H9 (cell line): ENCODE measurements at places on chromosomes 12 and 14.

GRCh38 chr12:75819512-75819911 is 212.1 kb downstream of the PHLDA1 start:
- DNase-seq = no peak
- no peaks in the 10 kb centered on the region for H3K27me3 ChIP-seq
- H3K4me3 ChIP-seq = no peak overlapping the region
- peaks cover 11% of the 10 kb centered on the region; the same call in 1 of the 2 replicates for H3K4me1 ChIP-seq
- H3K36me3 ChIP-seq = no peaks in the 10 kb centered on the region; the same call in 2 of the 3 replicates
- H3K27ac ChIP-seq = no peak overlapping the region

GRCh38 chr12:19010087-19010486 is 119.4 kb upstream of the PLEKHA5 start:
- no peaks in the 10 kb centered on the region for H3K36me3 ChIP-seq
- DNase-seq = no peak
- H3K4me1 ChIP-seq = peaks cover 6% of the 10 kb centered on the region; the same call in 1 of the 2 replicates
- no peak overlapping the region for H3K27ac ChIP-seq
- no peaks in the 10 kb centered on the region for H3K27me3 ChIP-seq
- H3K4me3 ChIP-seq = no peak overlapping the region

DNA sequence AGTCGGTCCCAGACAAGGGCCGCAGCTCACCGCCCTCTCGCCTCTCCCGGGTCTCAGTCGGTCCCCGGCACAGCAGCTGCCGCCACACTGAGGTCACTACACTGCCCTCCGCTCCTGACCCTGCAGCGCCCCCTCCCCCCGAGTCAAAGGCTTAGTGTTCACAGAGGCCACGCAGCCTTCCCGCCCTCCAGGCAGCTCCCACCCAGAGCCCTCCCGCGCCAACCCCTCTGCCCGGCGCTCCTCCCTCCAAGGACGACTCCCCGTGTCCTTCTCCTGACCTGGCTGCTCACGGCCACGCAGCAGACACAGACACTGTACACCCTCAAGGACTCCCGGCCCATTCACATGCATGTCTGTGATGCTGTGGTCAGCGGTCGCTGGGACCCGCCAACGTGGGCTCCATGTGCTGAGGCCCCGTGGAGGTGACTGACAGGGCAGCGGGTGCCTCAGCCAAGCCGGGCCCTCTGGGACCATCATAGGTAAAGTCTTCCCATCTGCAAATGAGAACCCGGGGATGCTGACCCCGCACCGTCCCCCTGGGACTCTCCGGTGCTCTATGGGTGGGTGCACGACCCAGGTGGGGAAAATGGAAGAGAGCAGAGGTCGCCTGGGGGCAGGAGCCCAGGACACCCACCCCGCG is 16.3 kb upstream of the GALNT9 start:
- no peak for DNase-seq
- no peaks in the 10 kb centered on the region for H3K36me3 ChIP-seq
- H3K4me1 ChIP-seq = no peaks in the 10 kb centered on the region

DNA sequence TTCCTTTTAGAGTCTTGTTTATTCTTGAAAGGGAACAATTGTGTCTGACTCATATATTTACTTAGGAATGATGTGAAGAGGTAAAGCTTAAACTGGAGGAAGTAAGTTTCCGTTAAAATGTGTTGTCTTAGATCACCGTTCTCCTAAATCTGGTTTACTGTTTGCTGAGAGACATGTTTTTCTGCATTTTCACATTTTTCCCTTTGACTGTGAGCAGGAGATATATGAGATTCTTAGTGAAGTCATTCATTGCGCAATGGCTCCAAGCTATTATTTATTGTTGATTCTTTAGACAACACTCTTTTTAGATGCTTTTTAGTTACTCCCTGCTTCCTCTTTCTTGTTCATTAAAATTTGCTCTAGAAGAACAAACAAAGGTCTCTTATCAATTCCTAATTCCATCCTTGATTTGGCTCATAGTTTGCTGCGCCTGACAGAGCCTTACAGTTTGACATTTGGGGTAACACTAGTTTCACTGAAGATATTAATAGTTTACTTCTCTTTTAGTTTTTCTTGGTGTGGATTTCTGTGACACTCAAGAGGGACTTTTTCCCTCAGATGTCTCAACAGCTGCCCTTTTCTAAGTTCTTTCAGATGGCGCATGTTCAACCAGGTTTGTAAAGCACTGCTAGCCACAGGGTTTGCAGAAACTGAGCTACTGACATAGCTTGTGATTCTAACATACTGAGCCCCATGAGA is 11.4 kb downstream of the CLECL1 start:
- no peaks in the 10 kb centered on the region for H3K36me3 ChIP-seq
- H3K4me3 ChIP-seq = no peak overlapping the region
- H3K4me1 ChIP-seq = no peaks in the 10 kb centered on the region
- no peaks in the 10 kb centered on the region for H3K27me3 ChIP-seq
- no peak for DNase-seq
- no peak overlapping the region for H3K27ac ChIP-seq

DNA sequence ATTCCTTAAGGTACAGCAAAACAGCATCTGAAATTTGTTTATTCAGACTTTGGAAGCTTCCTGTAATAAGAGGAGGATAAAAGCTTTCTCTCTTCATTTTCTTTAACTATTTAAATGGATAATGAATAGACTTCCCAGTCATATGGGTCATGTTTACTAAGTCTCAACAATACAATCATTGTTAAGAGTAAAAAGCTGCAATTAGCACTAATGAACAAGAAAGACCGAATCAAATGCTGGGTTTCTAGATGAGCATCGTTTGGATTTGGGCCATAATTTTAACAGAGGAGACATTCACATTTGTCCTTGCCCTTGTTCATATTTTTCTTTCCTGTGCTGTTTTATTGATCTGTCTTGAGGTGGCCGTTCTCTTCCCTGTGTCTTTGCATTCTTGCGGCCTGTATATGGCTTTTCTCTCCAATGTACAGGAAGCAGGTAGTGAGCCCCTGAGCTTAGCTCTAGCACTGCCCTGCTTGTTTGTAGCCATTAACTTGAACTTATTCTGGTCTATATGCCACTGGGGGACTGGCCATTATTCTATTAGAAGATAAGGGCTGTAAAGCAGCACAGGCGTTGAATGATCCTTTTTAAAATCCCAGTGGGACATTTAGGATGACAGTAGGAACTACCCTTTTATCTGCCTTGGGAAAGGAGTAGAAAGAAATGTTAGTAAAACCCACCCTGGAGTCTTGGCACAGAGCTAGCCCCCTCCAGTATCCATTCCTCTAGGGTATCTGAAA is 34.6 kb downstream of the ABHD12B start:
- no peak for DNase-seq
- H3K36me3 ChIP-seq = peaks cover 57% of the 10 kb centered on the region
- H3K27me3 ChIP-seq = no peaks in the 10 kb centered on the region
- H3K27ac ChIP-seq = no peak overlapping the region
- H3K4me1 ChIP-seq = peaks cover 8% of the 10 kb centered on the region; the same call in 1 of the 2 replicates

GRCh38 chr12:75443709-75444108 is 36.8 kb upstream of the GLIPR1 start:
- H3K4me3 ChIP-seq = no peak overlapping the region
- no peak overlapping the region for H3K27ac ChIP-seq
- DNase-seq = no peak
- no peaks in the 10 kb centered on the region for H3K27me3 ChIP-seq
- H3K4me1 ChIP-seq = no peaks in the 10 kb centered on the region
- peaks cover 17% of the 10 kb centered on the region for H3K36me3 ChIP-seq

- no peak overlapping the region for H3K27ac ChIP-seq
- H3K4me3 ChIP-seq = no peak overlapping the region
- peak; percentile 17 for DNase-seq
- peaks cover 35% of the 10 kb centered on the region for H3K27me3 ChIP-seq
- H3K4me1 ChIP-seq = no peaks in the 10 kb centered on the region
Observed at GRCh38 chr12:1533205-1533601, 61.2 kb downstream of the FBXL14 start.

DNA sequence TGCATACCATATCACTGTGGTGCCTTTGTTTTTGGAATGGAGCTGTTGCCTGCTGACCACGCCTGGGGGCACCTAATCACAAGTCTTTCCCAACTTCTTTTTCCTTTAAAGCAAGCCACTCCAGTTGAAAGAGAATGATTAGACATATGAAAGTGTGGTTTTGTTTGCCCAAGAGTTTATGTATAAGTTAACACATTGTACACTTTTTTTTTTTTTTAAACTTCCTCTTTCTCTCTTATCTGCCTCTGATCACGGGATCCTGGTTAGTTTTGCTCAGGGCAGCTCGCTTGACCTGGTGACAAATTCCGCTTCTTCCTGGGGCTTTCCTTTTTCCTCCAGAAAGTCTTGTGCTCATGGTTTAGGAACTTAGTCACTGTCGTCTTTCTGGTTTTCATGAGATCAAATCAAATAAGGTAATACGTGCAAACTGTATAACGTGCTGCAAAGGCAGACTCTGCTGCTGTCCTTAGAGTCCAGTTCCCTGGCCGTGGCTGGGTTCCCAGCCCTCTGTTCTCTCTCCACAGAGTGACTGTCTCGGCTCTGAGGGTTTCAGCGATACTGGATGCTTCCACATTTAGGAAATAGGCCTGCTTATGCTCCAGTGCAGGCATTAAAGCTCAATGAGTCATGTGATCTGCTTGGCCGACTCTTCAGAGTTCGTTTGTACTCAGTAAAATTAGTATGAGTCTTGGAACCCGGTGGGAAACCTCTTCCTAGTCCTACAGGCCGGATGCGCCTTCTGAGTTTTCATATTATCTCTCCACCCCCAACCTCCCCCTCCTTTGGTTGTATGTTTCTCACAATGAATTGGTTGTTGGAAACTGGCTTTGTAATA is 15.2 kb downstream of the RASSF3 start:
- no peaks in the 10 kb centered on the region for H3K27me3 ChIP-seq
- H3K36me3 ChIP-seq = peaks cover 2% of the 10 kb centered on the region
- no peak for DNase-seq
- H3K4me1 ChIP-seq = peaks cover 3% of the 10 kb centered on the region; the same call in 1 of the 2 replicates
- no peak overlapping the region for H3K4me3 ChIP-seq

GRCh38 chr12:127214186-127214585 is 1052.8 kb upstream of the TMEM132C start:
- H3K27ac ChIP-seq = no peak overlapping the region
- no peaks in the 10 kb centered on the region for H3K4me1 ChIP-seq
- no peak for DNase-seq
- H3K36me3 ChIP-seq = no peaks in the 10 kb centered on the region
- H3K4me3 ChIP-seq = no peak overlapping the region

DNA sequence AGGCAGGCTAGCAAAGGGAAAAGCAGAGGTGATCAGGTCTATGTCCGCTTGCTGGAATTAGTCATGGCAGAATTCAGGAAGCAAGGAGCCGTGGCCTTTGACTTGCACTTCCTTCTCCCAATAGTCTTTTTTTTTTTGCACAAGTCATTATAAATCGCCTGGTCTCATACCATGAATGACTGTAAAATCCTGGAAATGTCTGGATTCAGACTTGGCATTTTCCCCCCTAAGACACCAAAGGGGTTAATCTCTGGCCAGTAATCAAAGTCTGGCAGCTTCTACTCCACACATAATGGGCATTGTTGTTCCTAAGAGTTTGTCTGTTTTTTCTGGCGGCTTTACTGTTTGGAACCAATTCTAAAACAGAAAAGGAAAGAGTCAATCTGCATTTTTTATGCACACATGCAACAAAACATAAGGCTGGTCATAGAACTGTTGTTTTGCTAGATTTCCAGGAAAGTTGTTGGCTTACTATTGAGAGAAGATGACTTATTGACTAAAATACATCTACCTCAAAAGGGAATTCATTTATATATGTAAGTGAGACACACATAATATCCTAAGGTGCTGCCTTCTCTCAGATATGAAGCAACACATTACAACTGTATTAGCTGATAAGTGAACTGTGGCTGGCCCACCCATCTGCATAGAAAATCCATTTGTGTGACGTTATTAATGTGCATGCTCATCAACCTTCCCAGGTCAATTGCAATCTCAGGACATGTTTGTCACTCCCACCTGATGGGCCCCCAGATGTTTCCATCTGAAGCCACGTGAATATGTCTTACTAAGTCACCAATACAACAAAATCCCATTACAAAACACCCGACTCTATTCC is 157.3 kb downstream of the BTG1 start:
- DNase-seq = no peak
- H3K27ac ChIP-seq = no peak overlapping the region
- H3K4me1 ChIP-seq = no peaks in the 10 kb centered on the region
- H3K27me3 ChIP-seq = no peaks in the 10 kb centered on the region
- H3K36me3 ChIP-seq = no peaks in the 10 kb centered on the region

DNA sequence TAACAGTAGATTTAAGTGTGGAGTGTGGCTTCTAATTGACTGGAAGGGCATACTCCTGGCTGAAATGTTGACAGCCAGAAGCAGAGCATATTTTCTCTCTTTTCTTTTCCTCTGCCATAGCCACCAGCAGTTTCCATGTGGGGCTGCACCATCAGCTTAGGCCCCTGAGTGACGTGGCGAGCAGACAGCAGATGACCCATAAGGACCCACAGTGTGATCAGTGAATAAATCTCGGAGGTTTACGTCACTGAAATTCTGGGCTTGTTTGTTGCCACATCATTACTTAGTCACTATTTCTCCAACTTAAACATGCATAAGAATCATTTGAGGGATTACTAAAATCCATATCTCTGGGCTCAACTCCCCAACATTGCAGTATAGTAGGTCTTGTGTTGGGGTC is 549.7 kb upstream of the TMEM132C start:
- no peak overlapping the region for H3K27ac ChIP-seq
- H3K4me1 ChIP-seq = 0 out of 2 replicates have a peak, but pooled peaks cover 3% of the 10 kb centered on the region
- no peak for DNase-seq

DNA sequence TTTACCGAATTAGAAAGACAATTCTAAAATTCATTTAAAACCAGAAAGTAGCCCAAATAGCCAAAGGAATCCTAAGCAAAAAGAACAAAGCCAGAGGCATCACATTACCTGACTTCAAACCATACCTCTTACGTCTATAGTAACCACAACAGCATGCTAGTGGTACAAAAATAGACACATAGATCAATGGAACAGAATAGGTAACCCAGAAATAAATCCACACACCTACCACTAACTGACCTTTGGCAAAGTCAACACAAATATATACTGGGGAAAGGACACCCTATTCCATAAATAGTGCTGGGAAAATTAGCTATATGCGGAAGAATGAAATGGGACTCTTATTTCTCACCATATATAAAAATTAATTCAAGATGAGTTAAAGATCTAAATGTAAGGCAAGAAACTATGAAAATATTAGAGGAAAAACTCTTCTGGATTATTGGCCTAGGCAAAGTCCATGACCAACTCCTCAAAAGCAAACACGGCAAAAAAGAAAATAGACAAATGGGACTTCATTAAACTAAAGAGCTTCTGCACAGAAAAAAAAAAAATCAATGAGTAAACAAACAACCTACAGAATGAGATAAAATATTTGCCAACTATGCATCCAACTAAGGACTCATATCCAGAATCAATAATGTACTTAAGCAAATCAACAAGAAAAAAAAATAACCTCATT is 568.9 kb downstream of the SOX5 start:
- no peak overlapping the region for H3K4me3 ChIP-seq
- H3K27me3 ChIP-seq = no peaks in the 10 kb centered on the region
- H3K4me1 ChIP-seq = no peaks in the 10 kb centered on the region
- no peak overlapping the region for H3K27ac ChIP-seq
- no peak for DNase-seq
- H3K36me3 ChIP-seq = no peaks in the 10 kb centered on the region
